ENCODE measurements at places on chromosomes 5 and 9.

DNA sequence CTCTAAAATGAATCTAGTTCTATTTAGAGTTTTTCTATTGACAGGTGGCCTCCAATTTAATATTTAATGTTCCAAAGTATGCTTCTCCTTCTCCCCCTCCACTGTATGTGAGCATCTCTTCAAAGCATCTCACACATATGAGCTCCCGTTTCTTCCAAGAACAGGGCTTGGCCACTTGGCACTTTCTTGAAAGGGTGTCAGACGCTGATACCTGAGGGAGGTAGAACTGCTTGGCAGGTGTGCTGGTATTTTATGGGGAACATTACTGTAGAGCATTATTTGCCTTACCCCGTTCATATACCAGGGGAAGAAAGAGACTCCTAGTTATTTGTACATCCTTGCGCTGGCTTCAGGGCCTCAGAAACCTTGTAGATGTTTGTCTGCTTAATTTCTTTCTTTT is 1.9 kb downstream of the RCL1 start:
- DNase-seq, result no peak

- no peak for DNase-seq
These were observed 27.8 kb upstream of the STX17 start for GRCh38 chr9:99878651-99879050.

GRCh38 chr5:151345187-151345807 is 2.1 kb downstream of the SLC36A2 start:
- no peak for DNase-seq

GRCh38 chr5:1948111-1948510 is 65.4 kb upstream of the IRX4 start:
- DNase-seq, result no peak

DNA sequence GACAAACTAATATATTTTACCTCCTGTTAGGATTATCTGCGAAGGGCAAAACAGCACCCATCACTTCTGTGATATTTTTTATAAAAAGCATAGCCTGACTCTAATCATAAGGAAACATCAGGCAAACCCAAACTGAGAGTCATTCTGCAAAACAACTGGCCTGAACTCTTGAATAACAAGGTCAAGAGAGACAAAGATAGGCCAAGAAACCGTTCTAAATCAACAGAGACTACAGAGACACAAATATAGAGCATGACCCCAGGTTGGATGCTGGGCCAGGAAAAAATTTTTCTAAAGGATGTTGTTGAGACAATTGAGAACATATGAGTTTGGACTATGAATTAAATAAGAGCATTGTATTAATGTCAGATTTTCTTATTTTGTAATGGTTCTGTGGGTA is 384.9 kb downstream of the NFIB start:
- DNase-seq, result no peak

DNA sequence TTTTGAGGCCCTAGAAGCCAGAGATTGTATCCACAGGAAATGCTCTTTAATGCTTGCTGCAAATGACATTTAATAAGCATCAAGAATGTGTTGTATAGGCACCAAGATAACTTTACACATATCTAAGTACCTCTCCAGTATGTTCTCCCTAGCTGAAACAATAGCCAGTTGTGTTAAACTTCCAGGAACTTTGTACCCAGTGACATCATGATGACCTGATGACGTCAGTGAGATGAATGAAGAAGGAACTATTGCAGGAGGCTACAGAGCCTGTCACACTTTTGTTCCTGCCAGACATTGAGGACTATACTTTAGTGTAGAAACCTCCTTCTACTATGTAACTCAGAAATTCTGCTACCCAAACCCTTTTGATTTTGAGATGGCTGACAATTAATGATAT is 129.8 kb downstream of the CD180 start:
- DNase-seq, result no peak

DNA sequence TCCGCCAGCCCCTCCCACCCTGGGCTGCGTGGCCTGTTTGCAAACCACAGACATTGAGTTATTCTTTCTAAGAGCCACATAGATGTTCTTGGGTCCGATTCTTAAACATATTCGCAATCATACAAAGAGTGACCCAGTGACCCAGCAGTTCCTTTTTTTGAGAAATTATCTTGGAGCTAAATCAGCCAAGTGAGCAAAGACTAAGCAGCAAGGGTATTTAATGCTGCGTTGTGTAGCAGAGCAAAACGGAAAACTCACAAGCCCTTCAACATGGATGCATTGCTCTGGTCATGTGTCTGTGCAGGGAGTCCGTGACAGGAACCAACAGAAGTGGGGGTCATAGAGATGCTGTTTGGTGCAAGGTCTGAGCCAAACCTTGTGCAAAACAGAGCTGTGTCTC is 95.6 kb downstream of the OLFM1 start:
- no peak for DNase-seq

DNA sequence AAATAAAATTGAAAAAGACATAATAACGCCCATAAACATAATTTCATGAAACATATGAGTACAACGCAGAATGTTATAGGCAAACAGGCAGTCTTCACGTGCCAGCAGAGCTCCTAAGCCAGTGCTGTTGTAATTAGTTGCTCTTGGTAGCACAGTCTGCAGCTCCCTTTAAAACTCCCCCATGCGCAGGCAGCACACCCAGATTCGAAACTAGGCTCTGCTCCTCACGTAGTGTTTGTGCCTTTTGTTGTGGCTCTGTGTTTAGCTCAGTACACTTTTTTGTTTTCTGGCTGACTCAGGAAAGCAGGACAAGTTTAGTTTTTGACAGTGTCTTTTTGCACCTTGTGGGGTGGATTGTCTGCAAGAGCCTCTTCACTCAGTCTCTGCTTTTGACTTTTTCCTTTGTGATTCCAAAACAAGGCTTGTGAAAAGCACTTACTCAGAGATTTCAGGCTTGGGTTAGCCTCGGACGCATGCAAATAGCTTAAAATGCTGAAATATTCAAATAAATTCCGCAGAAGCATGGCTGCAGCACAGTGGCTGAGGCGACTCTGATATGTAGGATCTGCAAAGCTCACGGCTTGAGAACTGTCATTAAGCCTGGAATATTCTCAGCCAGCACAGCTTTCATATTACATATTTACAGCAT is 113.6 kb downstream of the IRX1 start:
- DNase-seq, result no peak

Measured in substantia nigra (tissue), 51 donors.